ENCODE measurements at places on chromosomes 7 and 10.

DNA sequence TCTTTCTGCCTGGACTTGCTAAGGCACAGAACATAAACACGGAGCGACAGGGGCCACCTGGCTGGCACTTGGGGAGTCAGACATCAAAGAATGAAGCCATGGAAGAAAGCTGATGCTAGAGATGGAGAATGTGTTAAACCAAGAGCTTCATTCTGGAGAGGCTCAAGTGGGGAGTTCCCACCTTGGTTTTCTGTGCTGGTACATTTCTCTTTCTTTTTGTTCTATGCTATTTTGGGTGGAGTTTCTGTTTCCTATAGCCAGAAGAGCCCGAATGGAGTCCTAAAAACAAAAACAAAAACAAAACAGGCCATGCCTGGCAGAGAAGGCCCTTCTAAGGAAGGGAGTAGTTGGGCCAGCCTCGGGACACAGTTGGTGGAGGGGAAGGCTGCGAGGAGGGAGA is 148.4 kb upstream of the PRR15 start:
- DNase-seq = no peak

- no peak for DNase-seq
These were observed 79.3 kb upstream of the AGBL3 start for GRCh38 chr7:134907000-134907399.

GRCh38 chr10:80491251-80492102 is 37.4 kb downstream of the TSPAN14 start:
- DNase-seq = no peak

DNA sequence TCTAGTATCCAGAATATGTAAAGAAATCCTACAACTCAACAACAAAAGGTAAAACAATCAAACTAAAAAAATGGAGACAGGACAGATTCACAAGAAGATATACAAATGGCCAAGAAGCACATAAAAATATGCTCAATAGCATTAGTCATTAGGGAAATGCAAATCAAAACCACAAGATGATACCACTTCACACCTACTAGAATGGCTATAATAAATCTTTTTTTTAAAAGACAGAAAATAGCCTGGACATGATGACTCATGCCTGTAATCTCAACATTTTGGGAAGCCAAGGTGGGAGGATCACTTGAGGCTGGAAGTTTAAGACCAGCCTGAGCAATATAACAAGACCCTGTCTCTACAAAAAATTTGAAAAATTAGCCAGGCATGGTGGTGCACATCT is 27.9 kb upstream of the CHCHD3 start:
- no peak for DNase-seq

GRCh38 chr7:830069-830468 is 2.2 kb upstream of the SUN1 start:
- DNase-seq = no peak

DNA sequence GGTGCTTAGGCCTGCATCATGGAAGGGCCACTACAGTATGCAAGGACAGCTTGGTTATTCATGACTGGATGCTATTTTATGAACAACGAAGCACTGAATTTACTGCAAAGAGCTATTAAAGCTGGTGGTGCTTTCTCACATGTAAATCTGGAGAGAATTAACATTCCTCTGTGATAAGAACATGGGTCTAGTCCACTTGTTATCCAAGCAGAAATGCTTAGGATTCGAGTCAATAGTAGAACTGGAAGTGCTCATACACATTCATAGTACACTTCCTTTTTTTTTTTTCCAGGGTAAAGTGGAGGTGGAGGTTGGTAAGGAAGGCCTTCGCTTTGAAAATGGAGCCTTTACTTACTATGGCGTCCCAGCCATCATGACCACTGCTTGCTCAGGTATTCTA is 35.0 kb downstream of the CNNM1 start:
- no peak for DNase-seq

GRCh38 chr10:10941127-10941730 is 76.4 kb upstream of the CELF2 start:
- DNase-seq = no peak

DNA sequence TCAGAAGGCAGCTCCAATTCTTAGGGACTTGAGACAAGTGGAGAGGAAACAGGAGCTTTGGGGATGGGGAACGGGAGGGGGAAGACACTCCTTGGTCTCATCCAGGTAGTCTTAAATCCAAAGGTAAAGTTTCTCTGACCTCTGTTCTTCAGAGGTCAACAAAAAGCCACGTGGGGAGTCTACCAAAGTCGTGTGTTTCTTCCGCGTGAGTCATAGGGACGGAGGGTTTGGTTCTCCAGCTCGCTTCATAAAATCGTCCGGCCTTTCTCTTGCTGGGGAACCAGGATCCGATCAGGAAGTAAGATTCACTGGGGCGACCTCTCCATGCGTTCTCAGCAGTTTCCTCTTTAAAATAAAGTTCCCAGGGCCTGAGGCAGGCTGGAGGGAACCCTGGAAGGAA is 275.7 kb downstream of the TCERG1L start:
- DNase-seq = no peak

Data from activated effector memory CD4-positive, alpha-beta T cell treated with Interleukin-2 at 50 U/mL for 16 hours (primary cell).